ENCODE measurements at places on chromosomes 16 and 17.

- DNase-seq = no peak
Observed at GRCh38 chr17:19610311-19610710, 38.2 kb upstream of the ALDH3A2 start.

GRCh38 chr17:80785477-80786178, 206.0 kb upstream of the CHMP6 start:
- DNase-seq = no peak

GRCh38 chr17:30203471-30203981, 32.0 kb downstream of the SLC6A4 start:
- DNase-seq = no peak

DNA sequence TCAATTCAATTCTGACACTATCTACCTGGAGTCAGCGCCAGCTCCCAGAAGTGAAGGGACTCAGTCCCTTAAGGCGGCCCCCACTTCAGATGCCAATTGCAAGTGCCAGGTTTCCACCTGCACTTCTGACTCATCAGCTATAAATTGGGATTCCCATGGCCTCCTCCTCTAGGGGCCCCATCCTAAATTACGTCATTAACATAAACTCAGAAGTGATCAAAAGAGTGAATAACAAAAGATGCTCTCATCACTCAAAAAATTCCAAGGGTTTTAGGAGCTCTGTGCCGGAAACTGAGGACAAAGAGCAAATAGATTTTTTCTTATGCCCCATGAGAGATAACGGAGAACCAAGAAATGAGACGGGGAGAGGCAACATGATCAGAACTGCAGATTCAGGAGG, 148.6 kb upstream of the IRX6 start:
- no peak for DNase-seq

DNA sequence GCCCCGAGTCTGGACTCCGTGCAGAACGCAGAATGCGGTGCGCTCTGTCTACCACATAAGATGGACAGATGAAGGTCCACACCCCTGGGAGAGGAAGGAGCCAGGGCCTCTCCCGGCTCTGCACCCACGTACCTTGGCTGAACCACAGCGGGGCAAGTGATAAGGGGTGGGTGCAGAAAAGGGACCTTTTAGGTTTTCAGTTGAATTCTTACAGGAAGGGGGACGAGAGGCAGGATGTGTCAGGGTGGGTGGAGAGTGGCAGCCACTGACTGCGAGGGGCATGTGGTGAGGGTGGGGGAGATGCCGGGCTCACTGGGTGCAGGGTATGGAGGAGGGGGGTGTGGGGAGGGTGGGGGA, 372 bp downstream of the CD300A start:
- DNase-seq = no peak

- DNase-seq = no peak
Observed at GRCh38 chr16:14011846-14012245, 59.3 kb upstream of the MRTFB start.

DNA sequence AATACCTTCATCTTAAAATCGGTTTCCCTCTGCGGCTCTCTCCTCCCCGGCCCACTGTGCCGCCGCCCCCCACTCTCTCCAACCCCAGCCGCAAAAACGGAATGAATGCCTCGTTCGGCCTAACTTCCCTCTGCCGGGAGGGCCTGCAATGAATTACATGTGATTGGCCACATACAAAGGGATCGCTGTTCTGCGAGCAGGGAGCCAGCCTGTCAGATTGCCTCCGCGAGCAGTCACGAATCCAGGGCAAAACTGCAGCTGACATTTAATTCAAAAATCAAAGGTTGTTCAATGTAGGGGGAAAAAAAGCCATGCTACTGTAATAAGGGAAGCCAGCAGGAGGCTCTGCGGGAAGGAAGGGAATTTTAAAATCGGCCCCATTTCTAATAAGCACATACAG, 84.9 kb downstream of the TBC1D16 start:
- DNase-seq = no peak

GRCh38 chr17:31595076-31595475, 203.6 kb downstream of the RAB11FIP4 start:
- DNase-seq = no peak

- DNase-seq = no peak
Observed at GRCh38 chr17:2594722-2595599, 1.5 kb downstream of the PAFAH1B1 start.

DNA sequence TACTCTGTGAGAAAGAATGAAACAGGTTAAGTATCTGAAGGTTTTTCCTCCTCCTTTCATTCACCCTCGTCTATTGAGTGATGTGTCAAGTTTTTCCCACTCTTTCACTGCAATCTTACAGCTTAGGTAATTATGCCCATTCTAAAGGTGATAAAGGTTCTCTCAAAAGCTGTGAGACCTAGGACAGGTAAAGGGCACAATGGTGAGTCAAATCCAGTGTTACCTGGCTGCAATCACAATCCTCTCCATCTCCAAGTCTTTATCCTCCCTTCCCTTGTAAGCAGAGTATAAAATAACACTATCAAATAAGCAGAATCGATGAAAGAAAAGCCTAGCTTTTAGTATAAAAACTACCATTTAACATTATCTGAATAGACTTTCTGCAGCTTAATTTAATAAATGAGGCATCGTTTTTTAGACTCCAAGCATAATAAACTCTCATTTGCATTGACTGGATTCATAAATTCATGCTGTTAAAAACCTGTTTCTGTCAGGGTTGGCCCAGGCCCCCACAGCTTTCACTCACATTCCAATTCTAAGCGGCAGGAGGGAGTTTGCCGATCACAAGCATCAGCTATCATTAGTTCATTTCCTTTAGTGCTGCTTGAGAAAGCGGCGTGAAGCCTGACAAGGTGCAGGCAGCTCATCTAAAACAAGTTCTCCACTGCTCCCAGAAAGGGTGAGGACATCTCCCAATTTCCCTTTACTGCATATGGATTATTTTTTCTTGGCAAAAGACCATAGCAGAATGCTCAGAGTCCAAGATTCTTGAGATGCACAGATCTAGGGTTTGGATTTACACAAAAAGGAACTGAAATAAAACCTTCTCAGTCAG, 67.8 kb downstream of the CDH8 start:
- no peak for DNase-seq

DNA sequence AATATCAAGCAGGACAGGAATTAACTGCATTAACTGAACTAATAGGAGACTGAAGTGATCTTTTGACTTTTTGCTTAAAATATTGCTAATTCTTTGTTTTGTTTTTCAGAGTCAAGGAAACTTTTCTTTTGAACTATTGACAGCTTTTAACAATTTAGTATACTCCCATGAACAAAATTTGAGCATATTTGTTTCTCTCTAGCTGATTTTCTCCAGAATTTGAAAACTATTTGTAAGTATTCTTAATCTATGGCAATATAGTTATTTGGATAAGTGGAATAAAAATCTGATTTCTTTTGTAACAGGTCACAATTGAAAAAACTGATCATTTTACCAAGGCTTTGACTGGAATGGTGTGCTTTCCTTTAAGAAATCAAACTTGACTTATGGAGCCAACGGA, 7.0 kb upstream of the SCPEP1 start:
- no peak for DNase-seq

DNA sequence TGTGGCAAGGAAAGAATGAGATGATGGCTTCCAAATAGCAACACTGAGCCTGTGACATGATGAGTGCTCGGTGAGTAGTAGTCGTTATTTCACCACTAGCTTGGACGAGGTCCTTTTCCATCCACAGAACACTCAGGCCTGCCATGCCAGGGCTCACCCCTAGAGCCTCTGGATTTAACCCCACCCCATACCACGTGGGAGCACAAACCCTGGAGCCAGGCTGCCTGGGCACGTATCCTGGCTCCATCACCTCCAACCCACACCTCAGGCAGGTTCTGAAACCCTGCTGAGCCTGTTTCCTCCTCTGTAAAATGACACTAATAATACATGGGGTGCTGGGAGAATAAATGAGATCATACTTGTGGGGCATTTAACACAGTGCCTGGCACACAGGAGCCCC, 192.4 kb downstream of the KATNIP start:
- DNase-seq = no peak

Data from stromal cell of bone marrow (primary cell).